ENCODE measurements at places on chromosomes 2 and 18.

DNA sequence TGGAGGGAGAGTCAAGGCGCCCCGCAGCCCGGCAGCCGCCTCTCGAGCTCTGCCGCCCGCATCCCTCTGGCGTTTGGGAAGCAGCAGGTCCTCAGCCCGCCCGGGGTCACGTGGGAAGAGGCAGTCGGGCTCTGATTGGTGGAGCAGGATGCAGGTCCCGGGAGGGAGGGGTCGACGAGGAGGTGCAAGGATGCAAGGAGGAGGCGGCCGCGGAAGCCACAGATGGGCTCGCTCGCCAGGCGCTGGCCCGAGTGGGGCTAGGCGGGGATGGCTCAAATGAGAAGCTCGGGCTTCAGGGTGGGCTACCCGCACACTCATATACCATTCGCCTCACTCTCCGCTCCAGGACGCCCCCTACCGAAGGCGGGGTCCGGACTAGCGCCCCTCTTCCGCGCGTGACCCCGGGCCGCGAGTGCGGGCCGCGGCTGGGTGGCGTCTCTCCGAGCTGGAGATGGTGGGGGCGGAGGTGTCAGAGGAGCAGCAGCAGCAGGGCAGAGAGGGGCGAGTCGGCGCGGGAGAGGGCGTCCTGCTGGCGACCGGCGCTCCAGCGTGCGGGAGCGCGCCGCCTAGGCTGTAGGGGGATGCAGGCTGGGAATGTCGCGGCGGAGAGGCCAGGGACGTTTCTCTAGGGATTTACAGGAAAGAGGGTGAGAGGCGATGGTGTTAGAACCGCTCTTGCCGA, at the start of gene TMEFF2:
Gene TMEFF2 (minus strand): TSS at position 68 of the 682 bp plus-strand sequence. CDS start 409 bp downstream, outside the sequence.
- peak; percentile 97 for DNase-seq

DNA sequence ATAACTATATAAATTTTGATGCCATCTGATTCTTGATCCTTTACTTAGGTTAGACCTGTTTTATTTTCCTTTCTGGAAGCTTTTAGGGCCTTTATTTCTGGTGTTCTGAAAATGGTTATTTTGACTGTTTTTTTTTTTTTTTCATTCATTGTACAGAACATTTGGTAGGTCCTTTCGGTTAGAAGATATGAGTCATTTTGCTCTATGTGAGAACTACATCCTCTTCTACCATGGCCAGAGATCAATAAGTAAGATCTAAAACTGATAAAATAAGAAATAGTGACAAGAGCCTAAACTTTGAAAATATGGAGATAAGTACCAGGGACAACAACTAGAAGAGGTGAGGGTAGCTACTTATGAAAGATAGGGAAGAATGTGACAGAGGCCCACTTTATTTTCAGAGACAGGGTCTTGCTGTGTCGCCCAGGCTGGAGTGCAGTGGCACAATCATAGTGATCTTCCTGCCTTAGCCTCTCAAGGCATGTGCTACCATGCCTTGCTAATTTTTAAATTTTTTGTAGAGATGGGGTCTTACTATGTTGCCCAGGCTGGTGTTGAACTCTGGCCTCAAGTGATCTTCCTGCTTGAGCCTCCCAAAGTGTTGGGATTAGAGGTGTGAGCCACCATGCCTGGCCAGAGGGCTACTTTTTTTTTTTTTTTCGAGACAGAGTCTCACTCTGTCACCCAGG, 66.5 kb downstream of the EIF2AK3 start:
- no peak for DNase-seq

DNA sequence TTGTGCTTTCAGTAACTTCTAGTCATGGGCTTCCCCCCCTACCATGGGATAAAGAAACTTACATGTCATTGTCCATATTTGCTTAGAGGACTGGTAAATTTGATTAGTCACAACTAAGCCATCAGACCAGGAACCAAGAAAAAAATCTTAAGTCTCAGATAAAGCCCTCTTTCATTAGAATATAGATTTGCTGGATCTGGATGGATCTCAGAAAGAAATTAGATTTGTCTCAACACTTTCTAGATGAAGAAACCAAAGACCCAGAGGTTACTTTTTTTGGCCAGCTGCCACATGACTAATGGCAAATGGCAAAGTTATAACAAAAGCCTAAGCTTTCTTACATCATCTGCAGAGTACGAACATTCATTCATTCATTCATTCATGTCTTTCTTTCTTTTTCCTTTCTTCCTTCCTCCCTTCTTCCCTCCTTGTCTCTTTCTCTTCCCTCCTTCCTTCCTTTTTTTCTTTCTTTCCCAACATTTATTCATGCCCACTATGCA, 60.2 kb downstream of the CDCA7 start:
- no peak for DNase-seq

DNA sequence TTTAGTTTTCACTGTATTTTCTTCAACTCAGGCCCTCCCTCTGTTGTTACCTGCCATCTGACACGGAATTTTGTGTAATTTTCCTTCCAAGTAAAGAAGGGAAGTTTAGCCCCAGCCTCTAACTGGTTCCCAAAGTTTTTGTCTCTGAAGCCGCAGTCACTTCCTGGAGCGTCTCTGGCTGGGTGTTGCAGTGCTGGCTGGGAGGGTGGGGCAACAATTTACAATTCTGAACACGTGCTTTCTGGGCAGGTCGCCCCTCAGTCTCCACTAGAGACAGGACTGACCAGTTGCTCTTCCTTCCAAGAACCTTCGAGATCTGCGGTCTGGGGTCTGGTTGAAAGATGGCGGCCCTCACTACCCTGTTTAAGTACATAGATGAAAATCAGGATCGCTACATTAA, 3.5 kb downstream of the CNDP2 start:
- peak; percentile 57 for DNase-seq

- no peak for DNase-seq
Measured at GRCh38 chr2:222753251-222753824, 81.9 kb downstream of the MOGAT1 start.

- DNase-seq, result no peak
Measured at GRCh38 chr18:61643884-61644647, 248.7 kb downstream of the RNF152 start.

GRCh38 chr2:95315801-95316411, 18.8 kb downstream of the KCNIP3 start:
- no peak for DNase-seq

DNA sequence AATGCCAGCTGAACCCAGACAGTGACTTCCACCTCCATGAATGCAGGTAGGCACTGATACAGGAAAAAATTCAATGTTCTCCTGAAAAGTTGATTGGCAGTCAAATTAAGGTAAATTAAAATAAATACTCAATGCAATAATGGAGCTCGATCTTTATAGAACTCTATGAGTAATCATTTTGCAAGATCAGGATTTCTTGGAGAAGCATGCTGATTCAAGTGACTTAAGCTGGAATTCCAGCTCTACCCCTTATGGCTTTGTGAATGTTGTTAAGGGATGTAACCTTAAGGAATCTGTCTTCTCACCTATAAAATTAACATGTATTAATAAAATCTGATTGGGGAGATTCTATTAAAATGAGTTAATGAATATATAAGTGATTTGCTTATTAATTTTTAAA, 145.1 kb downstream of the QPCT start:
- no peak for DNase-seq

DNA sequence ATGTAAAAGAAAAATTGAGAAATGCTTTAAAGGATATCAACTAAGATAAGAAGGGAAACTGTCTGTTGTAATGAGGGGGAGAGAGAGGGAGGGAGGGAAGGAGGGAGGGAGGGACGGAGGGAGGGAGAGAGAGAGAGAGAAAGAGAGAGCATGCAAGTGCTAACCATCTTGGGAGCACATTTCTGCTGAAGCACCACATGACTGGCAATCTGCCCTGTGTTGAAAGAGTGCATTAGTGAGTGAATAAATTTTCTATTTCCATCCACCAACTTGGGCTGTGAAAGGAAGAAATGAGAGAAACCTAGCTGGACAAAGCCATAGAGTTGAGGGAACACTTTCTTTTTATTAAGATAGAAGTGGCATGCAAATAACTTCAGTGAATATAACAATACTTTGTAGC, 110.7 kb downstream of the TMX3 start:
- DNase-seq, result no peak

GRCh38 chr2:33337385-33337960, 139.0 kb upstream of the RASGRP3 start:
- no peak for DNase-seq

- no peak for DNase-seq
Measured at GRCh38 chr2:10053351-10053750, 10.0 kb downstream of the KLF11 start.

DNA sequence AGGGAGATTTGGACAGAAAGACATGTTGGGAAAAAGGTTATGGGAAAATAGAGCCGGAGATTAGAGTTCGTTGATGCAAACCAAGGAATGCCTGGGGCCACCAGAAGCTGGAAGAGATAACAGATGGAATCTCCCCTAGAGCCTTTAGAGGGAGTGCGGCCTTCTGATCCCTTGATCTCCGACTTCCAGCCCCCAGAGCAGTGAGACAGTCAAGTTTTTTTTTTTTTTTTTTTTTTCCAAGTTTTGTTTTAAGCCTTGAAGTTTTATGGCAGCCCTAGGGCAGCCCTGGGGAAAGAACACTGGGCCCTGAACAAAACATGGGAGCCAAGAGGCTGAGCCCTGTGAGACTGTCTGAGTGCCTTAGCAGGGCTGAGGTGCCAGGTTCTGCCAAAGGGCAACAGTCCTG, 6.5 kb downstream of the DGKD start:
- DNase-seq, result no peak

DNA sequence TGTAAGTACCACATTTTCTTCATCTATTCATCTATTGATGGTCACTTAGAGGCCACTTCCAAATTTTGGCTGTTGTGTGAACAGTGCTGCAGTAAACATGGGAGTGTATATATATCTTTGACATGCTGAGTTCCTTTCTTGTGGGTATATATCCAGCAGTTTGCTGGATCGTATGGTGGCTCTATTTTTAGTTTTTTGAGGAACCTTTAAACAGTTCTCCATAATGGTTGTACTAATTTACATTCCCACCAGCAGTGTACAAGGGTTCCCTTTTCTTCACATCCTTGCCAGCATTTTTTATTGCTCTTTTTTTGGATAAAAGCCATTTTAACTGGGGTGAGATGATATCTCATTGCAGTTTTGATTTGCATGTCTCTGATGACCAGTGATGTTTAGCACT, 7.3 kb upstream of the ATP5MC3 start:
- no peak for DNase-seq

- DNase-seq, result no peak
Measured at GRCh38 chr2:222837643-222838056, 23.2 kb upstream of the ACSL3 start.

GRCh38 chr18:79635427-79635726, 44.2 kb upstream of the CTDP1 start:
- DNase-seq, result no peak

GRCh38 chr2:217099561-217099960, 239.7 kb upstream of the TNP1 start:
- no peak for DNase-seq

DNA sequence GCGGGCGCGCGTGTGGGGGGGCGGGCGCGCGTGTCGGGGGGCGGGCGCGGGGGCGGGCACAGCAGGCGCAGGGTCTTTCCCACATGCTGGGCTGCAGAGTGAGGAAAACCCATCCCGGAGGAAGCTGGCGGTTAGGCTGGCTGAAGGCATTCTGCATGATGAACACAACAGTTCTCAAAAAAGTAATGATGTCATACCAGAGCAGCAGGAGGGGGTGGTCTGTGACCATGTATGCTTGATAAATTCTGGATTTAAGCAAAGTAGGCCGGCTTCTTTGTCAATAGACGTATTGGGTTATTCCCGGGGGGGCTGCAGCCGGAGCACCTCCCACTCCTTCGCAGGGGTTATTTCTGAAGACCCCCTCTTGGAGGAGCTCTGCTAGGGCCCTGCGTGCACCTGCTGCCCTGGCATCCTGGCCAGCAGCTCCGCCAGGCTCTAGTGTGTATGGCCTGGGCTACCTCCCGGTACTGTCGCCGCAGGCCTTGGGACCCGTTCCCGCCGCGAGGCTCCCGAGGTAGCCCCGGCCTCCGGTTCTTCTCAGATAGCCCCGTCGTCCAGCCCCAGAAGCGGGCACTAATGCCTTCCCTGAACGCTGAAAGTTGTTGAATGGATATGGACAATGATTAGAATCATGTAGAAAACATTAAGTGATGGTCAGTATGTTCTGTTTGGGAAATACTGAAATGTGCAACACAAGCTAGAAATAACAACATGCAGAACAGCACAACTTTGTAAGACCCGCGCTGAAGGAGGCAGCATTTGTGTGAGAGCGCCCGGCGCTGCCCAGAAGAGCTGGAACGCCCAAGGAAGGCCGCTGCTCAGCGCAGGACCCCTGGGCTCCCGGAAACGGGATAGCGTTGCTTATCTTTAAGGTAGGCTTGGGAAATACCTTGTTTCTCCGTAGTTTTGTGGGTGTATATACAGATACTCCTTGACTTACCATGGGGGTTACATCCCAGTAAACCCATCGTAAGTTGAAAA, 101.4 kb upstream of the RAB6C start:
- DNase-seq, result peak; percentile 43

DNA sequence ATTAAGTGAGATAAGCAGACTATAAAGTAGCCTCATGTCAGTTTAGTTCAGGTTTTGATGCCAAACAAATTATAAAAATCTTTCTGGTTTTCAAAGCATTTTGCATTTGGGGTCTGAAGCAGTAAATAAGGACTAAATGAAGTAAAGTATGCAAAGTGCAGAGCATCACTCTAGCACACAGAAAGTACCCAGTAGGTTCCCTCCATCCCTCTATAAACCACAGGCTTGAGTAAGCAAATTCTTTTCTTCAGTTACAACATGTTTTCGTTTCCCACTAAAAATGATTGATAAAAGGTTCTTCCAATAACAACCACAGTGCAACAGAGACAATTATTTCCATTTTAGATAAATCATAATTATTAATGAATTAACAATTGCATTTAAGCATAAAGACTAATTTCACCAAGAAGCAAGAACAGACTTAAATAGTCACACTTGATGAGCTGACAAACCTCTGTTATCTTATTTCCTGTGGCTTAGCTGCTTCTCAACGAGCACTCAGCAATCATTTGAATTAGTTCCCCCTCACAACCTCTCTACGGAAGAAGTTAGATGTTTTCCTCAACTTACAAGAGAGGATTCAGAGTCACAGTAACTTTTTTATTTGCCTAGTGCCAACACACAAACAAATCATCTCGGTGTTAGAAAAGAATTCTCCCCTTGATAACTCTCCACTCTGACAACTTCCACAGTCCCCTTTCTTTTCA, 249.8 kb downstream of the NBAS start:
- DNase-seq, result no peak

DNA sequence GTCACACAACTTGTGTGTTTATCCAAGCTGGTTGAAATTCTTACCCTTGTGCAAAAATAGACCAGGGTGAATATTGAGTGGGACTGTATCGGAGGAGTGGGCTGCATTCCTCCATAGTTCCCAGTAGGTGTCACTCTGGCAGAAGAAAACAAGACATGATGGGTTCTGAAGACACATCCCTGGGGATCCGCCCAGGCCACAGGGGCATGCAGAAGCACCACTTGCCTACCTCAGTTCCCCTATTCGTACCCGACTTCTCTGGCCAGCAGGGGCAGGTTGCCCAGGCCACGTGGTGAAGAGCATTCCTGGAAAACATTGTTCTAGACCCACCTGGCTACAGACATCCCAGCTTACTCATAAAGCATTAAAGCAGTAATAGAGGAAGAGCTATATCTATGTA, 168.2 kb downstream of the FAM210A start:
- DNase-seq, result peak; percentile 58

DNA sequence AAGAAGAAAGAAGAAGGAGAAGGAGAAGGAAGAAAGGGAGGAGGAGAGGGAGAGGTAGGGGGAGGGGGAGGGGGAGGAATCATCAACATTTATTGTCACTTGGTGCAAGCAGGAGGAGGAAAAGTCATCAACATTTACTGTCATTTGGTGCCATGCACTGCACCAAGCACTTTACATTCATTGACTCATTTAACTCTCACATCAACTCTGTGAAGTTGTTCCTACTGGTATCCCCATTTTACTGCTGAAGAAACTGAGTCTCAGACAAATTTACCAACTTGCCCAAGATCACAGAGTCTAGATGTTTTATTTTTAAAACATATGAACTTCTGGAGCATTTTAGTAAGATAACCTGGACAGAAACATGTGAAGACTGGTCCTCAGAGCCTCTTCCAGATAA, 46.7 kb upstream of the NEB start:
- no peak for DNase-seq
